ENCODE measurements at places on chromosomes 1 and 21.

DNA sequence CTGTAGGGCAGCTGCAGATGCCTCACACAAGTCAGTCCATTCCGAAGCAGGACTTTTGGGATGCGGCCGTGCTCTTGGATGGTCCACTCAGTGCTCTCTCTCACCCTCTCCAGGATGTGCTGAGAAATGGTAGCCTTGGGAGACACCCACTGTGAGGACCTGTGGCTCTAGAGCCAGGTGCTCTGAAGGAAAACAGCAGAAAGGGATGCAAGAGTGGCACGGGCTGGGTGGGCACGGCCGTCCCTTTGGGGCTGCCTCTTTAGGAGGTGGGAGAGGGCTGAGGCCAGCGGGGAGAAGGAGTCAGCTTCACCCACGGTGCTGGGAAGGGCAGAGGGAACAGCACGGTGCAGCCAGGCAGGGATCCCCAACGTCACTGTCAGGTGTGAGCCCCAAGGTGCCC is 106.1 kb downstream of the RIPK4 start:
- no peak for DNase-seq

GRCh38 chr1:175951627-175952026 is 208.2 kb upstream of the TNR start:
- no peak for DNase-seq

- no peak for DNase-seq
These were observed 49.8 kb downstream of the KIRREL1 start for GRCh38 chr1:158043232-158043631.

DNA sequence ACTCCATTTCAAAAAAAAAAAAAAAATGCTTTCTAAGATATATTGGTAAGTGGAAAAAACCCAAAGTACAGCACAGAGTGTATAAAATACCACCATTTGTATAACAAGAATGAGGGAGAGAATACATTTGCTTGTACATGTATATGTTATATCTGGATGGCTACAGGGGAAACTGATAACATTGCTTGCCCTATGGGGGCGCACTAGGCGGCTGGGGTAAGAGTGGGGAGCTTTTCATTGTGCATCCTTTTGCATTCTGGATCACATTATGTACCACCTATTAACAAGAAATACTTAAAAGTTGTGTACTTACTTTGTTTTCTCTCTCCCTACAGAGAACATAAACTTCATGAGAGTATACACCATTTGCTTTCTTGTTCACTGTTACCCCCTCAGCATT is 28.6 kb upstream of the OPRD1 start:
- no peak for DNase-seq

DNA sequence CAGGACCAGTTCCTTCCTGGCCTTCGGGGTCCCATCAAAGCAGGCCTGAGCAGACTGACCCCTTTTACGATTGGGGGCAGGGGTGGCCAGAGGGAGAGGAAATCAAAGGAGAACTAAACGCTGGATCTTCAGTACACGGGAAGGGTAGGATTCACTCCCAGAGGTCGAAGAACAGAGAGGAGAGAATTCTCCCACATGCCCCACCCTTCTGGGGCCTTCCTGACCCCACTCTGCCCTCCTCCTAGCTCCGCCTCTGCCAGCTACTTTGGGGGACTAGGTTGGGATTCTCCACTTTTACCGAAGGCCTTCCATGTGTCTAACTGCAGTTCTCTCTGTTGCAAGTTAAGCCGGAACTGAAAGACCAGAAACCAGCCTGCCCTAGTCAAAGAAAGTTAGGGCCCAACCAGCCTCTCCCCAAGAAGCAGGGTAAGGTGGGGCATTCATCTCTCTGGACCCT is 654 bp upstream of the ARHGEF2 start:
- no peak for DNase-seq

- no peak for DNase-seq
These were observed 54.3 kb upstream of the KCNJ6 start for GRCh38 chr21:37970548-37970947.

- DNase-seq: no peak
These were observed 45.5 kb upstream of the VANGL1 start for GRCh38 chr1:115596080-115596780.

GRCh38 chr1:116255486-116256285 is 117.4 kb upstream of the ATP1A1 start:
- DNase-seq: peak; percentile 62

DNA sequence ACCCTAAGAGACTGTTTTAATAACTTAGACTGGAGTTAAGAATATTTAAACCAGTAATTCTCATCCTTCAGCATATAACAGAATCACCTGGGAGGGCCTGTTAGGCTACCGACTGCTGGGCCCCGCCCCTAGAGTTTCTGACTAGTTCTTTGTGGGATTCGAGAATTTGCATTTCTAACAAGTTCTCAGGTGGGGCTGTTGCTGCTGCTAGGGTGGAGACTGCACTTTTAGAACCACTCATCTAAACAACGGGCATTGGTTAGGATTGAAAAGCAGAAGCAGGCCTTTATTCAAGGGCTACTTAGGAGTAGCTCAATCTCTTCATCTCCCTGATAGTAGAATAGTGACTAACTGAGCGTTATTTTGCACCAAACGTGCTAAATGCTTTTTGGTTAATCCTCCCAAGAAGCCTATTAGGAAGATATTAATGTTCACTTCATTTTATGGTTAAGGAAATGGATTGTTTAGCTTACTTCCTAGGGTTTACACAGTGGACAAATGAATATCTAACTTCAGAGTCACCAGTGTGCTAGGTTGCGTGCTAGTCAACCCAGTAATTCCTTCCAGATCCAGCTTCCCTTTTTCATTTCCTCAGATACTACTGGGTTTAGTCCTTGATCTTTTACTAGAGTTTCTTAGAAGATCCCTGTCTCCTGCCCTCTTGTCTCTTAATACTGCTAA is 31.1 kb upstream of the UAP1 start:
- DNase-seq: no peak

- DNase-seq: no peak
These were observed 132.8 kb downstream of the RERE start for GRCh38 chr1:8684590-8684989.

- no peak for DNase-seq
These were observed 770 bp upstream of the RC3H1 start for GRCh38 chr1:174022976-174023277.

DNA sequence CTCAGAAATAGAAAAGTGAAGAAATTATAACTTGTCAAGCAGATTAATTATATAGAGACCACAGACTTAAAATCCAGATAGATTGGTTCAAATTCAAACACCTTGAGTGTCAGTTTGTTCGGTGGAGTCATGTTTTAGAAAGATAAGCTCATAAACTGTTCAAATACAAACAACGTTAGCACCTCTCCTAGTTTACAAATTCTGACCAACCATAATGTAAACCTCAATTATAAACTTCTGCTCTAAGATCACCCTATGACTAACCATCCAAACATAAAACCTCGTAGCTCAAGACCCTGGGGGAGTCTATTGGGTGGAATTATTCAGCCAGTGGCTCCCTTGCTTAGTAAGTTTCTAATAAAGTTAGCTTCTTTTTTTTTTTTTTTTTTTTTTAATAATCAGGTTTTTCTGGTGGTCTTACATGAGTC is 12.4 kb downstream of the CBR1 start:
- DNase-seq: no peak

GRCh38 chr1:158257888-158258287 is 3.7 kb downstream of the CD1A start:
- no peak for DNase-seq

- no peak for DNase-seq
These were observed 22.1 kb upstream of the IGSF21 start for GRCh38 chr1:18085387-18086074.

GRCh38 chr1:235873045-235873444 is 6.3 kb upstream of the LYST start:
- DNase-seq: no peak

DNA sequence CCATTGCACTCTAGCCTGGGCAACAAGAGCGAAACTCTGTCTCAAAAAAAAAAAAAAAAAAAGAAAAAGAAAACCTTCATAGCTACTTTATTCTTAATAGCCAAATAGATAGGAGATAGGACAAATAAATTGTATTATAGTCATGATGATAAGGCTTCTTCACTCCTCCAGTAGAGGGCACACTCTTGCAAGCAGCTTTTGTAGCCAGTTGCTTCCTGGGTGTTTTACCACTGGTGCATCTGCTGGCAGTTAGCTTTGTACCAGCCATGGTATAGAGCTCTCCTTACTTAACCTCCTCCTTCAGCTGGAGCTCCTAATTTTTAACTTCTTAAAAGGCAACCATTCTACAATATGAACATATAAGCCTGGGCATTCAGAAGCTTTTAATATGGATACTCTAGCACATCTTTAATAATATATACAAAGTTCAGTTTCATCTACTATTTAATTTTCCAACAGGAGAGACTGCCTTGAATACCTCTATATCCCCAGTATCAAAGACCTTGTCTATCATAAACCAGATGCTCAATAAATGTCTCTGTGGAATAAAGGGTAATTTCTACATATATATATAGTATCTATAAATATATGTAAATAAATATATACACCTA is 35.8 kb downstream of the EVI5 start:
- DNase-seq: peak; percentile 65

DNA sequence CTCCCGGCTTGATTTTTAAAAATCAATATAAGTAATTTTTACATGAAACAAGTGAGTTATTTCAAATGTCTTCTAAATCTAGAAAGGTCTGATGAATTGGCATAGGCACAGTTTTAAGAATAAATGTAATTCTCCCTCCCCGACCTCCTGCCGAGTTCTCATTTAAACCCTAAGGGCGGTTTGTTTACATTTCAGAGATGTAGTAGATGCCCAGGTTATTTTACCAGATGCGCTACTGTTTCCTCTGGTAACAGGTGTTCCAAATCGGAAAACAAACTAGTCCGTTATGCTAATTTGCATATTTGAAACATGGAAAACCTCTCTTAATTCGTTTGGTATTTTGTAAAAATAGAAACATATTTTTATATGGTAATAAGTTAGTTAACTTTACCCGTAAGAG is 53.8 kb upstream of the CFAP126 start:
- no peak for DNase-seq

GRCh38 chr1:6330410-6330911 is 63.1 kb downstream of the ACOT7 start:
- DNase-seq: no peak

DNA sequence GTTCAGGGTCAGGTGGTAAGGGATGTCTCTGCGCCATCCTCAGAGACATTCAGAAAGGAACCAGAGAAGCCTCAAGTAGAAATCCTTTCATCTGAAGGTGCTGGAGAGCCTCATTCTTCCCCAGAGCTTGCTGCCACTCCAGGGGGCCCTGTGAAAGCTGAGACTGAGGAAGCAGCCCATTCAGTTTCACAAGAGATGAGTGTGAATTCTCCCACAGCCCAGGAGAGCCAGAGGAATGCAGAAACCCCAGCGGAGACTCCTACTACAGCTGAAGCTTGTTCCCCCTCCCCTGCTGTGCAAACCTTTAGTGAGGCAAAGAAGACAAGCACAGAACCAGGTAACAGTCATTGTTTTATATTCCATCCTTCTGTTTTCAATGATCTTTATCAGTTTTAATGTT is 38.7 kb downstream of the ZBTB40 start:
- no peak for DNase-seq

DNA sequence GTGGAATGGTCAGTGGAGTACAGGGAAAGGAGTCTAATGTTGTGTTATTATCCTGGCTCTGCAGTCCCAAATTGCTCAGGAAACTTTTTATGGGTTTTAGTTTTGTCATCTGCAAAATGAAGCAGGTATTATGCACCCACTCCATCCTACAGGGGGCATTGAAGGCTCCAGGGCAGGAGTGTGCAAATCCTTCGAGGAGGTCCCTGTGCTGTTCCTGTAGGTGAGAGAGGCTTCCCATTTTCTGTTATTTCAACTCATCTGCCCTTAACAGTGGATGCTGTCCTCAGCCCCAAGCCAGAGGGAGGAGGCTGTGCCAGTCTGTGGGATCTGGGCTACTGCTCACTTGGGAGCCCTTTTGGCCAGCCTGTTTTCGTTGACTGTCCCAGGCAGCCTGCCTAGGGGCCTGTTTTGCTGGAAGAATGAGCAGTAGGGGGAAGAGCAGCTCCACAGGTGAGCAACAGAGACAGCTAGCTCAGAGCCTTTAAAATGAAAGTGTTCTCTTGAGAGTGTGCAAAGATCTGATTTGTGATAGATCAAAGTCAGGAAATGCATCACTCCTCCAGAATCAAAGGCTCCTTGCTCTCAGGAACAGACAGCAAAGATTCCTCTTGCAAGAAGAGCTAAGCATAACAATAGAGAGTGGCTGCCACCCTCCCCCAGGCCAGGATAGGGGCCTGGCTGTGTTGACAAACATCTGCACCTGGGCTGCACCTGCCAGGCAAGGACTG is 317.6 kb upstream of the PROX1 start:
- no peak for DNase-seq

DNA sequence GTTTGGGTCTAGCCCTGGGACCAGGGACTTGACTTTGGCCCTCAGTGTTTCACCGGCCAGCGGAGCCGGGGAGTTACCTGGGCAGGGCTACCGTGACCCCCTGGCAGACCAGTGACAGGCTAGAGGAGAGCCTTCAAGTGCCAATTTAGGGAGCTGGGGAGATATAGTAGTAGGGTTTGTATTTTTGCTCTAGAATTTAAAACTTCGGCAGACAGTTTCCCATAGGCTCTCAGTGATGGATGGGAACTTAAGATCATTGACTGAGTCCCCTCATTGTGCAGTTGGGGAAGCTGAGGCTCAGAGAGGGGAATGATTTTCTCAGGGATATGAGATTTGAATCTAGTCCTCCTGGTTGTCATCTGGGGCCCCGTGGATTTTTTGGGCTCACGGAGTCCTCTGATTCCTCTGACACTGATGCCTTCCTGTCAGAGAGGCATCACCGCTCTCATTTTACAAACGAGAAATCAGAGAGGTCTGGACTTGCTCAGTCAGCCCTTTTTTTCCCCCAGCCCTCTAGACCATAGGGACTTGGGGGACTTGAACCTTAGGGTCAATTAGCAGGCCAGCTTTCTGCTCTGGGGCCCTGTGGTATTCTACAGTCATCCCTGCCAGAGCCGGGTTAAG is 58.3 kb upstream of the ACOT11 start:
- no peak for DNase-seq

GRCh38 chr1:41639332-41639936 is 155.0 kb upstream of the EDN2 start:
- peak; percentile 42 for DNase-seq

GRCh38 chr1:160996178-160996577 is 24.8 kb downstream of the F11R start:
- DNase-seq: peak; percentile 98

- no peak for DNase-seq
These were observed 124.4 kb upstream of the BARHL2 start for GRCh38 chr1:90841473-90841872.

- DNase-seq: no peak
These were observed 15.4 kb upstream of the KIAA0040 start for GRCh38 chr1:175207971-175208370.

DNA sequence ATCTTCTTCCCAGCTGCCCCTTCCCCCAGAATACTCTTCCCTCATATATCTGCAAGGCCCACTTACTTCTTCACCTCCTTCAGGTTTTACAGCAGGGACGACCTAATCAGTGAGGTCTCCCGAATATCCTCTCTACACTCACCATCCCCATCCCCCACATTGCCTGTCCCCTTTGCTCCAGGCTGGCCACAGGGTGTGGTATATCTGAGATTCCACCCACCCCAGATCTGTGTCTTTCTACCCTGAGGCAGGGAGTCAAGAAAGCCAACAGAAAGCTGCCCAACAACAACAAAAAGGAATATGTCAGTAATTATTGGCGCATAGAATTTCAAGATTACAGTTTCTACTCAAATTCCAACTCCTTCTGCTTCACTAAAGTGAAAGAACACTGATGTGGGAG is 30.0 kb upstream of the OPRD1 start:
- no peak for DNase-seq

GRCh38 chr1:219085082-219085481 is 88.6 kb upstream of the LYPLAL1 start:
- no peak for DNase-seq

All from kidney tubule cell (primary cell).